ENCODE measurements at places on chromosomes 2 and 18.

DNA sequence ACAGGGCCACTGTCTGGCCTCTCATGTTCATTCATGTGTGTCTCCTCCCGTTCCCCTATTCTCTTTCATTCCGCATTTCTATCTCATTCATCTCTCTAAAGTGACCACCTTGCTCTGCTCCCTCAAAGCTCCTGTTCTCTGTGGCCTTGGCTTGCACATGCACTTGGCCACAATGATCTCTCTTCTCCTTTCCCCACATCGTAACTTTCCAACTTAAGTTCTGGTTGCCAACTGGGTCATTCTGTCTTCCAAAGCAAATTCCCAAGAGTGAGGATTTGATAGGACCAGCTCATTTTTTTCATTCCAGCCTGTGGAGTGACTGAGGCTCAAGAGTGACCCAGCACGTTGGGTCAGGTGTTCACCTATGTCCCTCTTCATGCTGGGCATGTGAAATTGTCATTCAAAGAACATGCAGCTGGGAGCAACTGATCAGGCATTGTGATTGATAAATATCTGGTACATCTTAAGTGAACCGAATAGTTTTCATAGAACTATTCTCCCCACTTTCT lies 14.3 kb upstream of the ITGA6 start:
- no peak for DNase-seq

GRCh38 chr2:215557701-215558100 lies 121.8 kb upstream of the FN1 start:
- no peak for DNase-seq

GRCh38 chr2:163732727-163733126 lies 3.1 kb downstream of the FIGN start:
- no peak for DNase-seq

DNA sequence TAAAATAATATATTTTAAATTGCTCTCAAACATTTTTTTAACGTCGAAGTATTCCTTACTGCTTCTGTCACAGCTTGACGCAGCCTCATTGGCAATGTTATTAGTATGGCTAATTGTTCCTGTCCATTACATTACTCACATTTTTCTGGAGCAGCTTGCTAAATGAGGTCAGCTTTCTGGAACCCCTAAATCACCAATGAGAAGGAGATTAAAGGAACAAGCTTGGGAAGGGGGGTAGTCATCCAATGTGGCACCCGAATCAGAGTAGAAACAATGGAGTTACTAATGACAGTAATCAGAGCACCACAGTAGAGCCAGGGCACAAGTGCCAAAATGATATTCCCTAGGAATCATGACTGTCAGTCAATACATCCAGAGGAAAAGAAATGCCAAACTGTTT lies 5.1 kb downstream of the NEUROD1 start:
- DNase-seq: no peak

DNA sequence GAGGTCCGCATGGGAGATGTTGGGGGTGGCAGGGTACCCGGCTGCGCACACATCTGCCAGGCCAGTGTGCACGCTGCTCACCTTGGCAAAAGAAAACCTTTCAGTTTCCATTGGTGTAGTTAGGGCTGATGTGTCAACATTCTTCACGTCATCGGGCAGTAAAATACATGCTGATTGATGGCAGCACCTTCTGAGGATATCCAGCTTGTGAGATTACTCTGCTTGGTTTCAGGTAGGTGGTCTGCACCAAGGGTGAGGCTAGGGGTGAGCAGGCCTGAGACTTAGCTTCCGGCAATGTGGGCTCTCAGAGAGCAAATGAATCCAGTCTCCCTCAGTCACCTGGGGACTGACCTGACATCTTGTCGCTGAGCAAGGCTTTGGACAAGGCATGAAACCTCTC lies 19.3 kb upstream of the ACKR3 start:
- DNase-seq: no peak

DNA sequence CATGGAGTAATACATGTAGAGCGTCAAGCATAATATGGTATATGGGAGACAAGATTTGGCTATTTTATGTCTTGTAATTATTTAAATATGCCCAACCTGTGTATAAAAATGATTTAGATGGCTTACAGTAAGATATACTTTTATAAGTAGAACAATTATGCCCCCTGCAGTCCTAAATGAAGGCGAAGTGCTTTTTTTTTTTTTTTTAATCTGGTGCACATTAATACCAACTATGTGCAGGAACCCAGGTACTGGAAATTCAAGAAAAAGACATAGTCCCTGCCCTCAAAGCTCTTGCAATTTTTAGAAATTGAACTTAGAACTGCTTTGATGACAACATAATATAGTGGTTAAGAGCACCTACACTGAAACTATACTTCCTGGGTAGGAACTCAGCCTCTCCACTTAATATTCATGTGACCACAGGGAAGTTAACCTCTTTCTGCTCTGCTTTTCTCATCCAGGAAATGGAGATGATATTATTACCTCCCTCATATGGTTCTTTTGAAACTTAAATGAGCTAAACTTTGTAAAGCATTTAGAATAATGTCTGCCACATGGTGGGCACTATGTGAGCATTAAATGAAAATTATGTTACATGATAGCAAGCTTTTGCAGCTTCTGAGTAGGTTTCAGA lies 38.1 kb downstream of the AFTPH start:
- DNase-seq: peak; percentile 65

DNA sequence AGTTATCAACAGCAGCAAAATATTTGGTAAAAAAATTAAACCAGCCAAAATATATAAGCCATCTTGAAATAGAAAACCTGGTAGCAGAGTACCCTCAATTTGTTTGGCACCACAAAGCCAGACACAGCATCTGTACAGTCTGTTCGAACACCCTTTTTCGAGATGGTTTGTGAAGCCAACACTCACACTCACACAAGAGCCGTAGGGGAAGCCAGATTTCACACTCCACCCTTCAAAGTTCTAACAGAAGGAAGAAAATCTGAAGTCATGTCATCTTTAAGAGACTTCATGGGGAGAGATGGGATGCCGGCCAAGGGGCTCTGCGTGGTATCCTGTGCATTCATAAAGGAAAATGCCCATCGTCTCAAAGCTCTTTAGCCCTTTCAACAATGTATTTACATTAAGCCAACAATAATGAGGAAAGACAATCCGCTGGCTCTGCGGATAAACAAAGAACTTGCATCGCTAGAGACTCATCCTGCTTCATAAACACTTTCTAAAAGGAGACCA lies 451.5 kb upstream of the CHST9 start:
- no peak for DNase-seq

DNA sequence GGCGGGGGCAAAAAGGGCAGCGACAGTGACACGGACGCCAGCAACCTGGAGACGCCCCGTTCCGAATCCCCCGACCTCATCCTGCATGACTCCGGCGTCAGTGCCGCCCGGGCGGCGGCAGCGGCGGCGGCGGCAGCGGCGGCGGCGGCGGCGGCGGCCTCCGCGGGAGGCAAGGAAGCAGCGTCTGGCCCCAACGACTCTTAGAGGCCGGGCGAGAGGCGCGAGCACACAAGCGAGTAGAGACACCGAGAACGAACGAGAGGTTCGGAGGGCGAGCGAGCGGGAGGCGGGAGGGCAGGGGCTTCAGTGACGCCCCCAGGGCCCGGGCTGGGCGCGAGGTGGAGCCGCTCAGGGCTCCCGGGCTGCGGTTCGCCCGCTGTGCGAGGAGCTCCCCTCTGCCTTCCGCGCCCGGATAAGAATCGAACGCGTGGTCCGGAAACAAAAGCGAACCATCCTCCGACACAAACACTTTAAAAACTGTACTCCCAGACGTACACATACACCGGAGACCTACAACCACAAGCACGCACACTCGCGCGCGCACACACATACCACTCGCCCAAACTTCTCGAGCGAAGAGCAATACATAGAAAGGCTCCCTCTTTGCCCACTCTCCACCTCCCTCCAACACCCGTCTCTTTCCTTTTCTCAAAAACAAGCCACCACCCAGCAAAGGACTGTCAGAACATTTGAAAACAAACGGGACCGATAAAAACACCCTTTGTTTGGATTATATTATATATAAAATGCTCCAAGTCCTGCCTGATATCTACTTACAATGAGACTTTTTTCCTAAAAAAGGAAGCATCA lies 2.8 kb downstream of the SP9 start:
- peak; percentile 56 for DNase-seq

GRCh38 chr2:223060201-223060825 lies 8.3 kb downstream of the KCNE4 start:
- DNase-seq: no peak

DNA sequence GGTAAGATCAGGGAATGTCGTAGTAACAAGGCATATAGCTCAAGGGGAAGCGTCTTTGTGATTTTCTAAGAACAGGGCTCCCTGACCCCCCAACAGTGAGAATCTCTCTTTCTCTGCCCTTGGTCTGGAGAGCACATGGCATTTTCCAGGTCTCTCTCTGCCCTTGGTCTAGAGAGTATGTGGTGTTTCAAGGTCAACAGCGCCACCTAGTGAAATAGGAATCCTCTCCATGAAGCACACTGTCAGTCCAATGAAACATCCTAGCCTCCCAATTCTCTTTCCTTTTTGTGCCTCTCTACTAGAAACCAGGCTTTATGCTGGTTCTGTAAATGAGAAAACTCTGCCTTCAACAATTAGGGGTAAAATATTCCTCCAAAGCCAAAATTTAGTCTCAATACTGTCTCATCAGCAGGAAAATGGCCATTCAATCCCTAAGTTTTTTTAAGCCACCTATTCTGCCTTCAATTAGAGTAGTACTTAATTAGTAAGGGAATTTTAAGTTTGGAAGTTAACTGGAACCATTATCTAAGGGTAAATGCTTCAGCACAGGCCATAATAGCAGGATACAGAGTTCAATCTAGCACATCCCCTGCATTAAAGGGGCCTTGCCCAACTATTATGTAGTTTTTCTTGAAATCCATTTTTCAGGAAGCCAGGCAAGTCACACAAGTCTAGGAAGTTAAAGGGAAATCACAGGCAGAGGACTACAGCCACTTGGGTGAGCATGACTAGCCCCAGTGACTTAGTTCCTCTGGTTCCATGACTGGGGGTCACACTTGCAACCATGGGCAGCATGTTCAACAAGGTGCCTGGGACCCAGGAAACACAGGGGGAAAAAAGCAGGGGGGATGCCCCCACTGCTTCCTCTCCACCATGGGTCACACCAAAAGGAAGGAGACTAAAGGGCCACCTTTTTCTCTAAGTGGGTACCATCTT lies 12.4 kb downstream of the DYM start:
- DNase-seq: peak; percentile 82

- peak; percentile 40 for DNase-seq
Observed at GRCh38 chr18:48319801-48320638, 89.2 kb downstream of the ZBTB7C start.

DNA sequence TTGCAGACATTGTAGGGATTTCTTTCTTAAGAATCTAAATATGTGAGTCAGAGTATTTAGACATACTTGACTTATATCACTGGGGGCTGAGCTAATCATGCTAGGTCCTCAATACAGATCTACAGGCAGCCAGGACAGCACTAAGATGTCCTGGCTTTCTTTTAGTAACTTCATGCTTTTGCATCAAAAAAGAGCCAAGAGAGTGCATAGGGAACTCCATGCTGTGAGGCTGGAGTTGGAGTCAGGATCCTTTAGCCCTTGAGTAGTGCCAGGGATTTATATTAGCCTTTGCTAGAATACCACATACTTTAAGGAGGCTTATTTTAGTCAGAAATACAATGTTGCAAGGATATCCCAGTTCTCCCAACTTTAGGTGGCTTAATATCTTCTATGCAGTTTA lies 289.7 kb downstream of the CCDC85A start:
- peak; percentile 24 for DNase-seq

DNA sequence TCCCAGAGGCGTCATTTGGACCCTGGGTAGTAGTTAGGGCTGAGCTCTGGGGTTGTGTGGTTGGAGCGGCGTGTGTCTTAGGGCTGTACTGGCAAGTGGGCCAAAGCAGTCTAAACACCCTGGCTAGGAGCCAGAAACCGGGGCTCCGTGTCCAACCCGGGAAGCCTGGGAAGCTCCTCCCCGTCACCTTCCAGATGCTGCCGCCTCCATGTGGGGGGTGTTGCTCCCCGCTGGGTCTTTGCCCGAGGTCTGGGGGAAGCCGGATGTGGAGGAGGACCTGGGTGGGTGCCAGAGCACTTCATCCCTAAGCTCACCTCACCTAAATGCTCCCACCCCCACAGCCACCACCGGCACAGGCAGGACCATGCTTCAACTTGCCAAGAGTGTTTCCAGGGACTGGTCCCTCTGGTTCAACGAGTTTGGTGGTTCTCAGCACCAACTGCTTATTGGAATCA lies 25.4 kb downstream of the TET3 start:
- DNase-seq: no peak

DNA sequence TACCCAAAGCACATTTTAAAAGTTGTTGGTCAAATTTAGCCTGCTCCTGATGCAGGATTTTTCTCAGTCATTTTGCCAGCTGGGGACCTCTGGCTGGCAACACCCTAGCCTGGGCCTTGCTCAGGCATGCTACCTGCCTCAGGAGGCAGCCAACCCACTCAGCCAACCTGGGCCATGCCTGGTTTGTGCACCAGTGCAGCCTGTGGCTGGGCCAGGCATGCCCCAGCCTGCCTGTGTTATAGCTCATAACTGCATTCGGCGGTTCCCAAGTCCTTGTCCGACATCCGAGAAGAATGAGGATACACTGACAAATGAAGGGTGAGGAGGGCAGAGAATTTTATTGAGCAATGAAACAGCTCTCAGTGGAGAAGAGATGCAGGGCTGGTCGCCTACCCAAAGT lies 608.0 kb downstream of the SUCLG1 start:
- DNase-seq: no peak

- DNase-seq: no peak
Observed at GRCh38 chr2:152606081-152606480, 111.2 kb downstream of the PRPF40A start.

GRCh38 chr2:238438856-238439849 lies 12.4 kb downstream of the ASB1 start:
- peak; percentile 100 for DNase-seq

GRCh38 chr18:9319333-9319732 lies 15.2 kb upstream of the TWSG1 start:
- DNase-seq: no peak

Data from ELR (cell line).